ENCODE measurements at places on chromosomes 6 and 20. TPM values are rescaled to one million over a fixed set of nuclear protein-coding genes. Genes with fewer than 3 reads are reported as not detected.

OR2B6 gene
- total RNA-seq, result not detected

MTFR2 gene
- total RNA-seq, result 9.4 TPM

CD40 gene
- 0.12 TPM for total RNA-seq

DAAM2 gene
- 3.5 TPM for total RNA-seq

All from SJCRH30 (cell line).